Keratinocyte (primary cell): ENCODE measurements at places on chromosomes 16 and 17. TPM values are rescaled to one million over a fixed set of nuclear protein-coding genes. Genes with fewer than 3 reads are reported as not detected.

DNA sequence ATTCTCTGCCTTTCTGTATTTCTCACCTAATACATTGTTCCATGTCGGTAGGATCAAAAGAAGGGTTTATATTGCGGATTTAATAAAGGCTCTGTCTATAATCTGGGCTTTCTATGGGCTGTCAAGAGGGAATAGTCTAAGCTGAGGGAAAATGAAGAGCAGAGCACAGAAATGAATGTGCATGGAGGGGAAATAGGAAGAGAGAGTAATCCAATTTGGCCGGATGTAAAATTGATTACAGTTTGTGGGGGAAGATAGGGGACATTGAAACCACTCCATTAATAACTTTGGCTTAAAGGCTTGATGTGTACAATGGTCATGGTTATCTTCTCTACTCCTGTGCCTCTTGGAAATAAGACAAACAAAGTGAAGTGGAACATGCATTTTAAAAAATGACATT, 334.2 kb upstream of the CDH8 start:
- no peak for DNase-seq

- no peak for DNase-seq
Observed at GRCh38 chr16:86122681-86123342, 223.8 kb downstream of the IRF8 start.

DNA sequence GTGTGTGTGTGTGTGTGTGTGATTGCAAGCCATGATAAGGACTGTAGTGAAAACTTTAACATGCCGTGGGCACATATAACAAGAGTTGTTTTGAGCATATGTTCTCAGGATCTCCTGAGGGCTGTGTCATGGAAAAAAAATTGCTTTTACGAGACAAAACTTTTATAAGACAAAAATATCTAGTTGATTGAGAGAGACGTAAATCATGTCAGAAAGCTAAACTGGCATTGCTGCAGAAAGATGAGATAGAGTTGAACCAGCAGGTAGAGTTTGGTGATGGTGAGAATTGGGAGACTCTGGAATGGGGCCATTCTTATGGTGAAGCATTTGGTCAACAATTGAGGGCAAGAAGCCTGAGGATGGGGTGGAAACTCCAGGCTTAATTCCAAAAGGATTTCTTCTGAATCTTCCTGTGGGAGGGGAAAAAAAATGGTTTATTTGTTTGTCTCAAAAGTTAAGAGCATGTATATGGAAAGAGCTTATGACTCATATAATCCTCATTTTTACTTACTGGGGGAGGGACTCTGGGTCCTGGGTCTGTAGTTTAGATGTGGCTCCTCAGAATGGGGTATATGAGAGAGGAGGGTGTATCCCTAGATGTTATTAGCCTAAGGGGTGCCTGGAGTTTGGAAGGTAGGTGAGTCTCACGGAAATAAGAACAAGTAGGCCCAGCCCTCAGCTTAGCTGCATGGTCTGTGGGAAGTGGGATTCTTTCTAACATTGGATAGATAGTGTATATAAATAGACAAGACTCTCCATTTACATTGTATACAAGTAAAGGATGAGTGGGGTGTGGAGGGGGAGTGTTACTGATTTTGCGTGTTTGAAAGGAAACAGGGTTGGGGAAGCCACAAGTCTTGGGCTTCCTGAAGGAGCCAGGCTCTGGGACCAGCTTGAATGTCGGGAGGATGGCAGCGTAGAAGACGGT, 7.1 kb downstream of the MINK1 start:
- no peak for DNase-seq

GRCh38 chr16:66480265-66481080, 53.4 kb downstream of the BEAN1 start:
- DNase-seq: no peak

- DNase-seq: no peak
Observed at GRCh38 chr17:29619251-29619650, 3.5 kb downstream of the CORO6 start.

Gene RNU2-1
- not detected in 3 replicates for polyA plus RNA-seq

DNA sequence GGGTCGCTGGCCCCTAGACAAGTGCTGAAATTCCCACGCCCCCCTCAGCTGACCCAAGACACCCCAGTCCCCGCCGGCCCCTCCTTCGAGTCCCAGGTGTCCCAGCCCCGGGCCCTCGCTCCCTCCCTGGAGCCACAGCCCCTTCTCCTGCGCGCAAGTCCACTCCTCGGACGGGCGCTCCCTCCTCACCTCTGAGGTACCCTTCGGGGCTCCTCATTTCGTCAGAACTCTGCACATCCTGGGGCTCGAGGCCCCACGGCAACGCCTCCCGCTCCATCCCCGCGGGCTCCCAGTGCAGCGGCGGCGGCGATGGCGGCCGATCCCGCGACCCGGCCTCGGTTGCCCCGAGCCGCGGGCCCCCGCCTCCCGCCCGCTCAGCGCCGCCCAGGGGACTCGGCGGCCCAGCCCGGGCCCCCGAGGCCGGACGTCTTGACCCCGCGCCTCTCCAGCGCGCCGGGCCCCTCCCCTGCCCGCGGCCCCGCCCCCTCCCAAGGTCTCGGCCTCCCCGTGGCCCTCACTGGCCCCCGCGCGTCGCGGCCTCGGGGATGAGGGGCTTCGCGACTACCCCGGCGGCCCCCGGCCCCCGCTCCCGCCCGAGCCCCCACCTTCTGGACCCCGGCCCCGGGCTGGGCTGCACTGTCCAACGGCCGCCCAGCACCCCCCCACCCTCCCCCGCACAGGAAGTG, at the start of gene ZNF768:
ZNF768 (minus strand) TSS at position 430 of the 686 bp plus-strand sequence; CDS start at position 277, 153 bp downstream.
- no peak for DNase-seq

DNA sequence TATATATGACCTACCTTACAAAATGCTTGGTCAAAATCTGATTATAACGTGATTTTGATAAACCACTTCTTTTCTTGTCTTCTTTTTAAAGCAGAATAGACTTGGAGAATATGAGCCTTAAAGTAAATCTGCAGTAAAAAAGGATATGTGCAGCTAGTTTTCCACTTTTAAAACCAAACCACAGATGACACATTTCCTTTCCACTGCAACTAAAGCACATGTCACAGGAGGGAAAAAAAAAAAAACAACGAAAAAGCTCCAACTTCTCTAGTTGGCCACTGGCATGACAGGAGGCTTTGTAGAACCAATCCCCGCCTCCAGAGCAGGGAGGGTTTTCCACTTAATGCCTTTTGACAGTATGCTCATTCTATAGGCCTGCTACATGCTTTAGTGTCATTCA, at the start of gene EVI2A:
EVI2A (minus strand) TSS at position 142 of the 400 bp plus-strand sequence. CDS start 2,609 bp downstream, outside the sequence.
- DNase-seq: no peak

Gene MT4
- polyA plus RNA-seq: 0.77 to 2.1 TPM in 2 of 3 replicates, not detected in the other

GRCh38 chr17:80374732-80375585, 40.0 kb upstream of the ENDOV start:
- DNase-seq: no peak

Gene OTOP3
- 0.03 to 0.05 TPM in 2 of 3 replicates, not detected in the other for polyA plus RNA-seq

DNA sequence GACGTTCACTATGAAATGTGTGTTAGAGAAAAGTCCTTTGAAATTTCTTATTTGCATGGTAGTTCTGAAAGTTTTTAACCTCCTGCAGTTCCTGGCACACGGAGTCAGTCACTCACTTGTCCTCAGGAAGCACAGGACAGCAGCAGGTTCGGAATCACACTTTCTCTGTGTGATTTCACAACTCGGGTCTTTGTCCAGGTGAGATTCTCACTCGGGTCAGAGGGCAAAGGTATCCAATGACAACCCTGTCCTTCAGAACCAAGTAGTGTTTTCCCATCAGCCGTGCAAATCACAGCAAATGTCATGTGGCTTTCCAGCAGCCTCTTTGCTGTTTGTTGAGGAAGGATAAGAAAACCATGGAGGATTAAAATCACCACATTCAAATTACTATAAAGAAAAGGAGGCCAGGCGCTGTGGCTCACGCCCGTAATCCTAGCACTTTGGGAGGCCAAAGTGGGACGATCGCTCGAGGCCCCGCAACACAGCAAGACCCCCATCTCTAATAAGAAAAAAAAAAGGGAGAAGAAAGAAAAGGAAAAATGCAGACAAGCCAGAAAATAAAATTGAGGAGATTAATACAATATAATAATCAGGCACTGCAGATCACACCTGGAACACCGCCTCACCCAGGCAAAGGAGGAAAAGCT, 22.0 kb downstream of the ADCY9 start:
- no peak for DNase-seq

Gene VAT1
- 151 to 186 TPM (median 183 TPM) in 3 replicates for polyA plus RNA-seq

DNA sequence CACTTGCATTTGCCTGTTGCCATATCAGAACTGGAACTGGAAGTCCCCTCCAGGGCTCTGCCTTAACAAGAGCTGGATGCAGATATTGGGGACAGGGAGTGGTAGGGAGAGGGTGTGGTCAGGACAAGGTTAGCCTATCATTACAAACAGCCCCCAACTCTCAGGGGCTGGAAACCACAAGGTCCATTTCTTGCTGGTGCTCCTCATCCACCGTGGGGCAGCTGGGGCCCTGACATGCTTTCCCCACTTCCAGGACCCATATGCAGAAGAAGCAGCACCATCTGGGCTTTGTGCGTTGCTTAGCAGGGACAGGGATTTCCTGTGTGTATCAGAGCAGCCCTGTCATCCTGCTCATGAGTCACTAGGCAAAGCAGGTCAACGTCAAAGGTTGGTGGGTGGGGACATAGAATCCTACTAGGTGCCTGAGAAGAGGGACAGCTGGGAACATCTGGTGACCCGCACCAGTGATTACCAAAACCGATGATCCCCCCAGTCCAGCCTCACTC, 26.9 kb downstream of the RGS9 start:
- no peak for DNase-seq

Gene RNFT1
- 11.8 to 13.4 TPM (median 12.0 TPM) in 3 replicates for polyA plus RNA-seq

Gene PNMT
- not detected in 3 replicates for polyA plus RNA-seq

DNA sequence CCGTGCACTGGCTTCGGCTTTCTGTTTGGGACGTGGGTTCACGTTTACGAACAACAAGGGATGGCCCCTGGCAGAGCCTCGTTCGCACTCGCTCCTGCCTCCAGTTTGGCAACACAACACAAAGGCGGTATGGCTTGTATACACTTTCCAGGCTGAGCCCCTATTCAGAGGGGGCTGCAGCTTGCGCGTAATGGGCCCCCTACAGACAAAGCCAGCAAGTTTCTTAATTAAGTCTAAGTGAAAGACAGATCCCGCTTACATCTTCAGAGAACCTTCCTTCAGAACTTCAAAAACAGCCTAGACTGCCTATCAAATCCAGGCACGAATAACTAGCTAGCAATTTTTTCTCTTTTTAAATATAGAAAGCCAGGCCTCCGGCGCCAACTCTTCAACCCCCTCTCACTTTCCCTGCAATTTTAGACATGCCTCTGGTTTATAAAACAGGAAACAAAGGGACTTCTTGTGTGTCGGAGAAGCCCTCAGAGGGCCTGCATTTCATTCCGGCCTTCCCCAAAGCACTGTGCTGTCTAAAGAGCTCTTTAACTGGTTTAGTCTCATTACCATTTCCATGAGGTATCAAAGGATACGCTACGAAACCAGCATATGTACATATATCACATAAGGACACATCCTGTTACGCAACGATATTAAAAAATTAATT, 244.9 kb downstream of the STX8 start:
- no peak for DNase-seq

DNA sequence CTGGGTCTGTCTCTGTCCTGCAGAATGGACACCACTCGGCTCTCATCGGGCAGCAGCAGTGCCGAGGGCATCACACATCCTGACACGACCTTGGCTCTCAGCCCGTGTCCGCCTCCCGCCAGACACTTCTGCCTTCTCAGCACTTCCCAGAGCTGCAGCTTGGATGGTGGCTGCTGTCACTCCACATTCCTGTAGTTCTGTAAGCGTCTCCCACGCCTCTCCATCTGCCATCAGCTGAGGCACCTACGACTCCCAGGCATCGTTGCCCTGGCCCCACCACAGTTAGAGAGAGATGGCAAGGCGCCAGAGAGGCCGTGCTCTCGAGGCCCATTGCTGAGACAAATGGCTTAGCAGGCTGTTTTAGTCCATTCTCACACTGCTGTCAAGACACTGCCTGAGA, 195.9 kb upstream of the CHMP6 start:
- DNase-seq: no peak

GRCh38 chr16:63774302-63774701, 1347.6 kb downstream of the CDH11 start:
- no peak for DNase-seq

Gene KRTAP4-1
- polyA plus RNA-seq: not detected in 3 replicates

Gene CDRT15
- not detected in 3 replicates for polyA plus RNA-seq

DNA sequence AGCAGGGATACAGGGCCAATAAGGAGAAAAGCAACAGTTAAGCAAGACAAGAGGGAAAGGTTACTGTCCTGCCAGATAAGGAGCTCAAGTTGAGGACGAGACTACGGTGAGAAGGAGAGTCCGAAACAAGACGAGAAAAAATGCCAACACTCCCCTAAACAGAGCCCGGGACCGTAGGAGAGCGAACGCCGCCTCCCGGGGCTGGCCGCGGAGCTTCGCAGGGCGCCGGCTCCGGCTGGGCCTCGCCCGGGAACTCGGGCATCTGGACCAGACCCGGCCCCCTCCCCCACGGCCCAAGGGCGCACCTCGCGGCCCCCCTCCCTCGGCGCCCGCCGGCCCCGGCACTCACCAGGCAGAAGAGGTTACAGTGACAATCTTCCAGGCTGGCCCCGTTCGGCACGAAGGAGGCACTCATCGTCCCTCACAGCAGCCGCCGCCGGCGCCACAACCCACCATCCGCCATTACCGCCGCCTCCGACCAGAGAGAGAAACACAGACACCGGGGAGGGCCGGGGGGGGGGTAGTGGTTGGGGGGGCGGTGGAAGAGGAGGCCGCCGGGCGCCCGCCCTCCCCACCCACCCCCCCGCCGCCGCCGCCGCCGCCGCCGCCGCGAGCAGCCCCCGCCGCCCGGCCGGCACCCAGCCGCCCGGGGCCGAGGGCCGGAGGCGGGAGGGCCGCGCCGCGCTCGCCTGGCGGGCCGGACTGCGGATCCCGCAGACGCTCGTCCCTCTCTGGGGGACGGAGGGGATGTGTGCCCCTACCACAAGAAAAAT, at the start of gene MED13:
MED13 (minus strand) TSS at position 488 of the 773 bp plus-strand sequence; CDS start at position 415, 73 bp downstream.
- DNase-seq: no peak

- DNase-seq: no peak
Observed at GRCh38 chr17:51933647-51934046, 224.9 kb downstream of the CA10 start.

DNA sequence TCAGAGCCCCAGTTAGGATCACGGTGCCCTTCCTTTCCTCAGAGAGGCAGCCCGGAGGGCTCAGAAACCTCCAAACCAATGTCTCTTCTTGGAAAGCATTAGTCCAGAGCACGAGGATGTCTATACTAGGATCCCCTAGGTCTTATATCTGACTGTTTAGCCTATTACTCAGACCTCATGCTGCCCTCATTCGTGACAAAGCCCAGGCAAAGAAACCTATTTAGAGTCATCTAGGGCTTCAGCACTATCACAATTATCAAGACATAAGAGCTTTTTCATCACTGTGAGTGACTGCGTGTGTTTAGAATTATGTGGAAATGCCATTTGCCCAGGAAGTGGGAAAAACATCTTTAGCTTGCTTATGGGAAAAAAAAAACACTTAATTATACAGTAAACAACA, 159.8 kb upstream of the NOL11 start:
- no peak for DNase-seq

Gene CLEC18B
- polyA plus RNA-seq: 0.05 to 0.90 TPM (median 0.46 TPM) in 3 replicates

GRCh38 chr16:88706965-88707826, 893 bp downstream of the CTU2 start:
- DNase-seq: no peak

- DNase-seq: no peak
Observed at GRCh38 chr17:75480281-75480680, 23.8 kb downstream of the TMEM94 start.
